ENCODE measurements at places on chromosomes 4 and X.

GRCh38 chr4:15963576-15963975, 601 bp upstream of the FGFBP2 start:
- no peak for DNase-seq

DNA sequence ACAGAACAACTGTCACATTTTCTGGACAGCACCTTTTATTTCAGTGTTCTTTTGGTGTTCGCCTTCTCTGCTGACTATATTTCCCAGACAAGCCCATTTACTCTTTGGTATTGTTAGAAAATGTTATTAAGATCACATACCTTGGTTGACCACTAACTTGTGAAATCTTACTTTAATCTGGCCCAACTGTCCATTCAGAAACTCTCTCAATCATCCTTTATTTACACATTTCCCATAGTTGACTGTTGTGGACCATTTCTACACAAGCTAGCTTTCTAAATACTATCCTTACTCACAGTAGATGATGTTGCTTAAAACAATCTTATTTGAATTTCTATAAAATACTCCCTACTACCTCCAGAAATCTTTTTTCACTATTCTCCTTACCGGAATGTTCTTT, 64.7 kb downstream of the QRFPR start:
- no peak for DNase-seq

GRCh38 chr4:77538574-77539157, 67.0 kb upstream of the CXCL13 start:
- no peak for DNase-seq

DNA sequence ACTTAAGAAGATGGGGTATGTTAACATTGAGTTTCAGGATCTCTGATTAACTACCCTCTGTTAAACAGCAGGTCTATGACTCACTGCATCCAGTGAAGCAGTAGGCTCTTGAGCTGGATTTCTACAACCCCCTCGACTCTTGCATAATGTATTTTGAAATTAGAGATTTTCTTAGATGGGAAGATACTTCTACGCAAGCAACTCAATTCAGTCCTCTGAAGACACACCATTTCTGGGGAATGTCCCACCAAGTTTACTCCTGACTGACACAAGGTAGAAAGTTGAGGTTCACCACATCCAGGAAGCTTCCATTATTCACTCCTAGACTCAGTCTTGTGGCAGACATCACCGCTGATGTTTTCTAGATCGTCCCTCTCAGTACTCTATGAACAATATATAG, 12.9 kb downstream of the PALLD start:
- no peak for DNase-seq

GRCh38 chr4:42678512-42678911, 21.6 kb upstream of the ATP8A1 start:
- DNase-seq: no peak

DNA sequence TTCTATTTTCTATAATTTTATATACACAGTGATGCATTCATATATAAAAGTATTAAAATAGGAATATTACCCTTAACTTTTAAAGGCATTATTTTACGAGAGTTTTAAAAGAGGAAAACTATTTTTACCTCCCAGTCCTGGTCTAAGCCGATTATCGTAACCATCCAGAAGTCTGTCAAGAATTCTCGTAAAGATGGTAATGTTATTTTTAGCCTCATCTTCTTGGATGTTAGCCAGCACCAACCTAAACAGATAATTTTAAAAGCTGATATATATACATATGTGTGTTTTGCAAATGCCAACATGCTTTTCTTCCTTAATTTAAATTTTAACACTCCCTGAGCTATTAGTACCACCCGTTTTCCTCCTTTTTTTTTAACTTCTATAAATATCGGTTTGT, 4.0 kb downstream of the GABRA2 start:
- no peak for DNase-seq

- DNase-seq: no peak
Measured at GRCh38 chr4:87848622-87849351, 16.0 kb downstream of the MEPE start.

DNA sequence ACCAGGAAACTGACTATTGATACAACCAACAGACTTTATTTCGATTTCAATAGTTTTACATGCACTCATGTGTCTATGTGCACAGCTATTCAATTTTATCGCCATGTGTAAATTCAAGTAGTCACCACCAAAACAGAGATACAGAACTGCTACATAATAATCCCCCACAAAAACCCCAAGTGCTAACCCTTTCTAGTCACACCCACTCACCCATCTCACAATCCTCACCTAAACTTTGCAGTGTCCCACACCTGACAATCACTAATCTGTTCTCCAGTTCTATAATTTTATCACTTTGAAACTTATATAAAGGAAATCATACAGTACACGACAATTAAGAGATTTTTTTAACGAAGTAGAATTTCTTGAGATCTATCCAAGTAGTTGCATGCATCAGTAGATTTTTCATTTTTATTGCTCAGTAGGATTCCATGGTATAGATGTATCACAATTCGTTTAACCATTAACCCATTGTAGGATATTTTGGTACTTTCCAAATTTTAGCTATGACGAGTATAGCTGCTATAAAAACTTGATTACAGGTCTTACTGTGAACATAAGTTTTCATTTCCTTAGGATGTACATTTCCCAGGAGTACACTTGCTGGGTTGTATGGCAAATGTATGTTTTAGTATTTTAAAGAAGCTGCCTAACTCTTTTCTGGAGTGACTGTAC, 85.9 kb downstream of the CASK start:
- no peak for DNase-seq

DNA sequence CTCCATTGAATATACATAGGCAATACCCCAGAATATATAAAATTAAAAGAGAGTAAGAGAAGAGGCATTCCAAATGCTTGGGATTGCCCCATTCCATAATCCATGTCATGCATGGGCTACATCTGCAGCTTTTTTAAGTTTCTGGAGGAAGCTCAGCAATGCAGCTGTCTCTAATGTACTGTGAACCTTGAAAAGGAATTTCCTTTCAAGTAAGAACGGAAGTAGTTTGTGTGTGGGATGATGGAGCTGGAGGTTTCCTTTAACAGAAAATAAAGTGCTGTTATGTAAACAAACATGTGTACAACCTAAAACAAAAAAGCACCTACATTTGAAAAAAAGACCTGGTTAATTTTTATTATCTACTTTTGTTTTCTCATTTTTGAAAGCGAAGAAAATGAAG, 303.5 kb downstream of the BMPR1B start:
- no peak for DNase-seq

- no peak for DNase-seq
Measured at GRCh38 chr4:7041801-7042502, 1.2 kb upstream of the TADA2B start.

GRCh38 chr4:135497563-135498152, 1296.1 kb upstream of the PABPC4L start:
- no peak for DNase-seq

GRCh38 chr4:81378386-81378785, 93.3 kb downstream of the RASGEF1B start:
- DNase-seq: no peak

DNA sequence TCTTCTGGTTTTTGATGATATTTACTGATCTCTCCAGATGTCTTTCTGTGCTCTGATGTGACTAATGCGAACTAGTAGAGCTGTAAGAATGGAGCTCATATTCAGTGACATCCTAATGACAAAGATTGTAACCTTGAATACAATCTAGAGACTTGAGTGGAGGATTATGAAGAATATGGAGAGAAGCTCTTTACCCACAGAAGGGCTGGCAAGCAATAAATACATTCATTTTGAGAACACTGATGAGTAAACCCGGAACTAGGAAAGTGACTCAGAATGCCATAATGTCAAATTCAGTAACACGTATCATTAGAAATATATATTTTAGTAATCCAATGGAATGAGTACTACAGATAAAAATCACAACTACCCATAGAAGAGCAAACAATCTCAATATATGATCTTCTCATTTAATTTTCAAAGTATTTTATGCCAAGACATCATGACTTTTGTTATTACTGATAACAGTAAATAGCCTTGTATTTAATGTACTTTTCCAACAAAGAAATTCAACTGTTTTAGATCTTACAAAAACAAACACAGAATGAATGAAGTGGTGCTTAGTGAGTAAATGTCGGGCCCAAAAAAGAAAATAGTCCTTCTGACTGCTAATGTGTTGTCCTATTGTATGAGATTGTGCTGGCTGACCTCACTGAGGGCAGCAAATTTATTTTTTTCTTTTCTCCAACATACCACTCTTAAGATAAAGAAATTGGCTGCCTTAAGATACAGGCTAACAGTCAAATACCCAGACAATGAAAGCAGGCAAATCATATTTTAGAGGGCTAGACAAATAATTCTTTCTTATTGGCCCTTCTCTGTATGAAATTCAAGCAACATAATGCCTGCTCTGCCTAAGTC, 49.2 kb upstream of the HDAC8 start:
- DNase-seq: no peak

DNA sequence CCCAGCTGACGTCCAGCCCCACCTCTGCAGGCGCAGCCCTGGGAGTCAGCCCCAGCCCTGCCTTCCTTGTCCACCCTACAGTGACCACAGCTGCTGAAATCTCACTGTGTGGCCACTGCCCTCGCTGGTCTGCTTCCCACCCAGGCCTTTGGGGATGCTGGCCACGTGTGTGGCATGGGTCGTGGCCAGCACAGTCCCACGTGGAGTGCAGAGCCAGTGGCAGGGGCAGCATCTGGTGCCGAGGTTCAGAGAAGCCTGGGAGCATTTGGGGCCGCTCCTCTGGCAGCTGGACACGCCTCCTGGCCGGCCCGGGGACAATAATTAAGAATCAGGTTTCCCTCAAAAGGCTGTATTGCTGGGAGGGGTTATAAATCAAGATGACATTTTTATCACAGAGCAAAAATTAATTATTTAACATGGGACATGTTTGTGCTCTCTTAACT, 92.1 kb downstream of the HMX1 start:
- no peak for DNase-seq

GRCh38 chrX:37986893-37987292, 19.5 kb upstream of the SYTL5 start:
- DNase-seq: no peak

DNA sequence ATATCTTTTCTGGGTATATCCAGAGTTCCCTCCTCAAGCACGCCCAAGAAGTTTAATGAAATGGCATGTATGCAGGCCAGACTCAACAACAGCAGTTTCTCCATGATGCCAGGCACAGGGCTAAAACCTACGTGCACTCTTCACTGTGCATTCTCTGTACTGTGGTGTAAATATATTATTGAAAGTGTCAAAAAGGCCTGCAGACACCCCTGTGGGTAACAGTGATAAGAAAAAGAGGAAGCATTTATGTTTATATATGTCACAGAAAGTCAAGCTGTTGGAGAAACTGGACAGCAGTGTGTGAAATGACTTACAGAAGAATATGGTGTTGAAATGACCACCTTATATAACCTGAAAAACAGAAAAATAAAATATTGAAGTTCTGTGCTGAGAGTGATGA, 29.6 kb upstream of the DCAF8L1 start:
- DNase-seq: no peak

DNA sequence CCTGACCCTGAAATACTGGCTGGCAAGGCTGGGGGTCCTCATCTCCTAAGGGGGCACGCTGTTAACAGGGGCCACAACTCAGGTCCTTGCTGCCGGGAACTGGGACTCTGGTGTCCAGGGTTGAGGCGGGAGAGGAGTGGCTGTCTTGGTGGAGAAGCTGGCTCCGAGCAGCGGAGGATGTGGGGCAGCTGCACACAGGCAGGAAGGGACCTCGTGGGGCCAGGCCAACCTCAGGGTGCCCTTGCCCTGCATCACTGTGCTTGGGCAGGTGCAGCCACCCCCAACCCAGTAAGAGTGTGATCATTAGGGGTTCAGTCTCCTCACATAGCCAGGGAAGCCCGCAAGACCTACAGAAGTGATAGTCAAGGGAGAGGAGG, 12.6 kb upstream of the PDE6B start:
- no peak for DNase-seq

- DNase-seq: no peak
Measured at GRCh38 chr4:26763063-26763462, 97.6 kb upstream of the STIM2 start.

- no peak for DNase-seq
Measured at GRCh38 chr4:181176306-181176705, 1066.9 kb upstream of the TENM3 start.

DNA sequence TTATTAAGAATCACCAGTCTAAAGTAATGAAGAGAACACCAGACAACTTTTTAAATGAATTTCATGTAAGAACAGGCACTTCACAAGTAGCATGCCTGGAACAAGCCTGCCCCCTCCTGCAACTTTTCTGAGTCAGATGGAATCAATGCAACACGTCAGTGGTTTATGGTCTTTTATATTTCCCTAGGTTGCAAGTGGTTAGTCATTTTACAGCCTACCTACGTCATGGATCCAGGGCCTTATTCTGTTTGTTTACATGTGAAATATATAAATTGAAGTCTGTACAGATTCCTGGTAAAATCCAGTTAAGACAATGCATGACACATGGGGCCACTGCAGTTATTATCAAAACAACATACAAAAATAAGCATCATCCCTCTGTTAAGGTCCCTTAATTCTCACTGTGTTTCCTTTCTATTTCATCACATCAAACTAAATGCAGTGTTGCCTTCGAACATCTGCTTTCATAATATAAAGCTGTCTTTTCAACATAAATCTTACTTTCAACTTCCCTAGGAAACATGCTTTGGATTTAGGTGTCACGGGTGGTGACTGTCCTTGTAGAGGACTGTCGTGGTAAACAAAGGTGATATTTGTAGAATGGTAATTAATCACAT, 309.3 kb downstream of the FRMPD4 start:
- no peak for DNase-seq

DNA sequence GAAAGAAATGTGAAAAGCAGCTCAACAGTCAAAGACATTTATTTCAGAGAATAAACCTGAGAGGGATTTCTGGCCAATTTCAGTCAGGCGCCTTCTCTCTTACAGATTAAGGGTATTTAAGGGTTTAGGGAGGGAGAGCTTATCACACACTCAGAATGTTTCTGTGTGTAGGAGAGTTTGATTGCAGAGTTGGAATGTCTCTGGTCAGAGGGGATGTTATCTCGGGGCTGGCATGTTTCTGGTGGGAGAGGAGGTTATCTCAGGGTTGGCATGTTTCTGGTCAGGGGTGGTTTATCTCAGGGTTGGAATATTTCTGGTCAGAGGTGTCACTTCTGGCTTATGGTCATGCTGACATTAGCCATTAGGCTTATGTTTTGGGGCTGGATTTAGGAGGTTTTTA, 1920.5 kb upstream of the PCDH7 start:
- DNase-seq: no peak

GRCh38 chr4:118397623-118397979, 44.8 kb upstream of the PRSS12 start:
- DNase-seq: no peak

GRCh38 chrX:136639506-136640176, 8.3 kb upstream of the CD40LG start:
- no peak for DNase-seq

DNA sequence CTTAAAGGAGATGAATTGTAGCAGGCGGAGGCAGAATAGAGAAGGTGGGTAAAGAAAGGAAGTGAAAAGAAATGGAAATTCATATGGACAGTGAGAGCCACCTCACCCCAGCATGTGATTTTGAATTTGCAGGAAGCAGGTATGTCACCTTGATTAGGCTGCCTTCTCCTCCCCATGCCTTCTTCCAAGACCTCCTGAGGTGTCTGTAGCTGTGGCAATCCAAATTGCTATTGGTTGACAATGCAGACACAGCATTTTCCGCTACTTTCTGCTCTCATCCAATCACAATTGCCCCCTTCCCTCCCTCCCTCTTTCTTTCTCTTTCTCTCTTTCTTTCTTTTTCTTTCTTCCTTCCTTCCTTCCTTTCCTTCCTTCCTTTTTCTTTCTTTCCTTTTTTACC, 38.5 kb downstream of the RAB33B start:
- DNase-seq: no peak
